Stimulated activated CD8-positive, alpha-beta memory T cell treated with anti-CD3 and anti-CD28 coated beads, Interleukin-7, amount 100 ng/mL, for 4 hours (primary cell): ENCODE measurements at places on chromosomes 7 and 10.
A peak's percentile ranks its signal among the peaks of the same experiment; 100 is the strongest.

DNA sequence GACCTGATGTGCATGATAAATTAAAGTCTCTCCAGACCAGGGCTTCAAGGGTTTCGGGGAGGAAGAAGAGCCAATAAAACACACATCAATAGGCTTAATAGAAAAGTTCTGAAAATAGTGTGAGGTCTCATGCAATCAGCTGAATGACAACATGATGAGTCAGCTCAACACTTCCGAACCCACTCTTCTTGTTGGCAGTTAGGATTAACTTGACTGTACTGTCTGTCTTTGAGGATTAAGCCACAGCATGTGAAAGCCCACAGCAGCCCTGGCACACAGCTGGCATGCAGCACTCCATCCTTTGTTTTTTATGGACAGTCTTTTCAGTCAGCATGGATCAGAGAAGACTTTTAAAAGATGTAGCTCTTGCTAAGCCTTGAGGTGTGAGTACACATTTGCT lies 526.9 kb upstream of the VSTM2A start:
- DNase-seq: no peak

- no peak for DNase-seq
Measured at GRCh38 chr10:23826421-23826820, 382.5 kb upstream of the KIAA1217 start.

DNA sequence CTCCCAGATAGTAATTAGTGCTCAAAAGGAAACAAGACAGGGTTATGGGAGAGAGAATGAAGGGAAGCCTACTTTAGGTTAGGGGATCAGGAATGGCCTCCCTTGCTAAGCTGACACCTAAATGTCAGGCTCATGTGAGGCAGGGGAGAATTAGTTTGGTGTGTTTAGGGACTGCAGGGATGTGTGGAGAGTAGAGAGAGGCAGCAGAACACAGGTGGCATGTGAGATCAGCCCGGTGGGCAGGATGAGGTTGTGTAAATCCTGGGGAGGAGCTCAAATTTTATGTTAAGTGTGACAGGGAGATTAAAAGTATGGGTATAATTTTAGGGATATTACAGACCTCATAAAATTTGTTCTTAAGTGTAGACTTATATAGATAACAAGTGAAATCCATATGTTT lies 56.2 kb upstream of the ZNF438 start:
- no peak for DNase-seq

DNA sequence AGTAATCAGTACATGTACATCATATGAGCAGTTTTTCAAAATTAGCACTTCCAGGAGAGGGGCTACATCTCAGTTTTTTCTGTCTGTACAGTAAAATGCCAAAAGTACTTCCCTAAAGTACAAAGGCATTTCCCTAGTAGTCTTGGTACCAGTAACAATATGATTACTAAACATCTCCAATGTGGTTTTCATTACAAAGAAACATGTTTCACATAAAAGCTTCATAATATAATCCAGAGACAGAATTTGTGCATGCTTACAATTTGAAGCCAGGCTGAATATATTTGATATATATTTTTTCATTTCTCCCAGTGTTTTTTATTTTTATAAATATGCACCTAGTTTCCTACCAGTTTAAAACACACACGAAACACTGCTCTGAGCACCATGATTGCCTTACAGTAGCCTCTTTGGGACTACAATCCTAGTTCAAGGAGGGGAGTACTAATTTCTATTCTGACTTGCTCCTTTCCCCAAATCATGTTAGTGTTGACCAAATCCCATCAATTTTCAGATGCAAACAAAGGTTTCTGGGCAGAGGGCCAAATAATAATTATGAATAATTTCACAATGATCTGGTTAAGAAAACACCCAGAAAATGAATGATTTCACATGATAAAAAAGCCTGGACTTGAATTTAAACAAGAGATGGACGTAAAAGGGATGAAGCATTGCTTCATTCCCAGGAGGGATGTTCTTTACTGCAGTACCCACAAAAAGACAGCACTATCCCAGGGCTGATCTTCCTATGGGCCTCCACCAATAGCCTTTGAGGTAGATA lies 201.3 kb downstream of the SLC25A13 start:
- DNase-seq: no peak

GRCh38 chr7:36400036-36400435 lies 10.4 kb downstream of the ANLN start:
- no peak for DNase-seq

- no peak for DNase-seq
Measured at GRCh38 chr10:49689882-49690510, 10.5 kb downstream of the C10orf53 start.

- DNase-seq: no peak
Measured at GRCh38 chr7:157276091-157276561, 60.7 kb upstream of the DNAJB6 start.

- DNase-seq: no peak
Measured at GRCh38 chr7:151456276-151456675, 16.3 kb upstream of the CRYGN start.

- no peak for DNase-seq
Measured at GRCh38 chr7:45897042-45897690, 8.9 kb downstream of the IGFBP1 start.

- DNase-seq: no peak
Measured at GRCh38 chr7:53541475-53541874, 506.0 kb downstream of the POM121L12 start.

DNA sequence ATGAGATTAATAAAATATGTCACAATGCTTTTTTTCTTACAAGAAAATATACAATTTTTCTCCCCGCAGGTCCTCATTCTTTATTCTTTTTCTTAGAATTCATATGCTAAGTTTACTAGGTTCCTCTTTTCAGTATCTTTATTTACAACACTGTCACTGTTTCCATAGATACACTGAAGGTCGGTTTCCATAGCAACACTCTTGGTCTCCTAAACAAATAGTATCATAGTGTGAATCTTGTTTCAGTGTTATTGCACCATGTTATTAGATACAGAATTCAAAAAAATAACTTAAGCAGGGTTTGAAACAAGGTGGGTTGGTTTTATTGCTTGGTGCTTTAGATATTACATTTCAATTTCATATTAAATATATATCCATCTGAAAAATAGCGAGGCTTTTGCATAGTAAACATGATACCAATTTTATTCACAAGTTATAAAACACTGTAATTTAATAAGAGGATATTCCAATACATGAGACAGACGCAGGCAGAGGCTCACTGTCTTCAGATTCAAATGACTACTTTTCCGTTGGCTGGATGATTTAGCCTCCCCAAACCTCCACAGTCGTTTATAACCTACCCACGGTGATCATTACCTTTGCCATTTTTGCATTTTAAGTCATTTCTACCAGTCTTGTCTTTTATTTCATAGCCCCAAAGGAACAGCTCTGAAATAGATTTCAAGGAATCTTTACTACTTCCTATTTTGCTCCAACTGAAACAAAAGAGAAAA lies 88.9 kb upstream of the KLF6 start:
- DNase-seq: no peak

- DNase-seq: no peak
Measured at GRCh38 chr10:133394801-133395221, 854 bp downstream of the MTG1 start.

GRCh38 chr7:50641442-50642405 lies 76.5 kb upstream of the DDC start:
- DNase-seq: no peak

- DNase-seq: no peak
Measured at GRCh38 chr7:68692511-68692910, 905.8 kb upstream of the AUTS2 start.

DNA sequence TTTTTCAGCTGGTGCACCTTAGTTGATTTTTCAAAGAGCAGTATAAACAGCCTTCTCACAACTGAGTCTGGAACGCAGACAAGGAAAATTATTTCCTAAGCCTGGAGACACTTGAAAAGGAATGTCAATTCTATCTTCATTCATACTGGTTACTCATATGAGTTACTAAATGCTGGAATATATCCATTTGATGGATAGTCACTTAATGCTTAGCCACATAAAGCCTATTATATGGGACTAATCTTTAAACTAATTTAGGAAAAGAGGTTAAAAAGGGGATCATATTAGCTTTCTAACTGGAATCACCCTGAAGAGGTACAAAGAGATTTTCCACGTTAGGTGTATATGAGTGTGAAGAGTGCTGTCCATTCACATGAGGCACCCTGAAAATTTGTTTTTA lies 1.7 kb upstream of the HOXA4 start:
- DNase-seq: no peak

- no peak for DNase-seq
Measured at GRCh38 chr7:26193432-26194207, 6.9 kb downstream of the HNRNPA2B1 start.

GRCh38 chr10:104328896-104329710 lies 9.2 kb downstream of the ITPRIP start:
- peak; percentile 76 for DNase-seq

DNA sequence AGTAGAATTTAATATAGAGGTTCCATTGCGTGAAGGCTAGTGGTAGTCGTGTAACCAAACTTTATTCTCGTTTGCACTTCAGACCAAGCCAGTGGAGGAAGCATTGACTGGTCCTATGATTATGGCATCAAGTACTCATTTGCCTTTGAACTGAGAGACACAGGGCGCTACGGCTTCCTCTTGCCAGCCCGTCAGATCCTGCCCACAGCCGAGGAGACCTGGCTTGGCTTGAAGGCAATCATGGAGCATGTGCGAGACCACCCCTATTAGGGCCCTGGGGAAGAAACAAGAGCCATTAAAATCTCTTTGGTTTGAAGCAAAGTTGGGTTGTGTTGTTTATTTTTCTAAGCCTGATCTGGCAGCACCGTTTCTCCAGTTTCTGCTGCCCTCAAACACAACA lies 3.5 kb upstream of the CPA4 start:
- DNase-seq: no peak

GRCh38 chr10:28298951-28299350 lies 3.9 kb downstream of the MPP7 start:
- DNase-seq: no peak

GRCh38 chr7:37394158-37394557 lies 54.5 kb downstream of the ELMO1 start:
- DNase-seq: no peak

- no peak for DNase-seq
Measured at GRCh38 chr10:35363587-35363986, 27.3 kb downstream of the CCNY start.

DNA sequence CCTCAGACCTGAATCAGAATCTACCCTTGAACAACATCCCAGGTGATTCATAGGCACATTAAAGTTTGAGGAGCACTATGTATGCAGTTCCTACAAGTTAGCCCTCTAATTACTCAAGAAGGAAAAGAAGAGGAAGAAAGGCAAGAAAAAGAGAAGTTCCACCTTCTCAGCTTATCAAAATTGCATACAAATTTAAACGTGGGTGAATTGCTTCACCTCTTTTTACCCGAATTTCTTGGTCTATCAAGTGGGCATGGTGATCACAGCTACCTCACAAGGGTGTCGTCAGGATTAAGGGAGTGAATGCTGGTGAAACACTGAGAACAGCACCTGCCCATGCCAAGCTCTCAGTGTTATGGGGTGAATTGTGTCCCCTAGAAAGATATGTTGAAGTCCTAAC lies 43.8 kb upstream of the PAPSS2 start:
- no peak for DNase-seq

GRCh38 chr7:34220506-34221185 lies 315.3 kb downstream of the BMPER start:
- DNase-seq: no peak

- no peak for DNase-seq
Measured at GRCh38 chr10:78770167-78771090, 298.3 kb upstream of the ZMIZ1 start.

DNA sequence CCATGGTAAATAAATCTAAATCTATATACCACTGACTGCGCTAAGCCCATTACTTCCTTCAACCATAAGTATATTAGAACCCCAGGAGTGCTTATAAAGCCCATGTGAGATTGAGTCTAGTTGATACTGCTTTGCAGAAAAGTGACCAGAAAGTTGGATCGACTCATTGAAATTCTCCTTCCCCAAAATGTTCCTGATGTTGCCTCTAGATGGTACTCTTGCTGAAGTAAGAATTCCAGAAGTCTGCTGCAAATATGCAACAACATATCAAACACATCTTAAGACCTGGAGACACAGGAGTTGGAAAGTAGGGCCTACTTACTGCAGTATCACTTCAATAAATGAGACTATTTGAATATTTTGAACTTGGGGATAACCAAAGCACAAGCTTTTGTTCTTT lies 550.8 kb downstream of the IPMK start:
- no peak for DNase-seq

- DNase-seq: no peak
Measured at GRCh38 chr7:37901890-37902524, 14.6 kb downstream of the SFRP4 start.

DNA sequence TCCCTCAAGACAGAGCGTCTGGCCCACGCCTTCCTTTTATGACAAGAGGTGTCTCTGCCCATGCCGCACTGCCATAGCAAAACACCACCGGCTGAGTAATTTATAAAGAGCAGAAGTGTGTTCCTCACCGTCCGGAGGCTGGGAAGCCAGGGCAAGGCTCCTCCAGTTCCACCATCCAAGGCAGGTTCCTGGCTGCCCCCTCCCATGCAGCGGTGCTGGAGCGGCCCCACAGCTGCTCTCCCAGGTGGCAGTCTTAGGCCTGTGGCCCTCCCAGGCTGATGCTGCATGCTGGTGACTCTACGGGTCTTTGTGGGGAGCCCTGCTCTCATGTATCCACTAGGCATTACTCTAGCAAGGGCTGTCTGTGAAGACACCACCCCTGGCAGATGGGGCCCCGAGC lies 113.1 kb downstream of the TCERG1L start:
- no peak for DNase-seq

- no peak for DNase-seq
Measured at GRCh38 chr10:100621360-100622205, 85.8 kb downstream of the HIF1AN start.

GRCh38 chr10:11874568-11875493 lies 51.7 kb downstream of the PROSER2 start:
- peak; percentile 55 for DNase-seq

DNA sequence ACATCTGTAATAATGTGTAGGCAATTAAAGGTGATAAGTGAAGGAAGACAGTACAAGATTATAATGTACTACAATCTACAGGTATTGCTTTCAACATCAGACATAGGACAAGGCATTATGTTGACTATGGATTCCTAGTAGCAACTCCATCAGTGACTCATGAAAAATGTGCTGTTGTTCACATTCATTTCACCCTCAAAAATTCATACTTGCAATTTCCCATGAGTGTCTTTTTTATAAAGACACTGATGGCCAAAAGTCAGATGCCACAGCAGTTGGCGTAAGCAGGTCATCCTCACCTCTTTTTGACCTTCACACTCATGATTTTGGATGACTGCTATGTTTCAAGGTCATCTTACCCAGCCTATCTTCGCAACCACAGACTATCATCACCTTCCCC lies 100.0 kb upstream of the AMPH start:
- no peak for DNase-seq
